RCC 7860 (cell line): ENCODE measurements at places on chromosomes 7 and 10.

DNA sequence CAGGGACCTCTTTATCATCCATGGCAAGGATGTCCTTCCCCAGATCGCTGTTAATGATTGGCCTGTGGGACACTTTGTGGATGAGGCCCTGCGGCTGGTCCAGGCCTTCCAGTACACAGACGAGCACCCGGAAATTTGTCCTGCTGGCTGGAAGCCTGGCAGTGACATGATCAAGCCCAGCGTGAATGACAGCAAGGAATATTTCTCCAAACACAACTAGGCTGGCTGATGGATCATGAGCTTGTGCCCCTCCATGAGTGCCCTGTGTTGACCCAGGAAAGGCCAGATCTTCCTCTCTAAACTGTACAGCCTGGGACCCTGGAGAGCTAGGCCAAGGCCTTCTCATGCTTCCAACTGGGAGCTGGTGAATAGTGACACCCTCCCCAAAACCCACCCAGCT, 124.1 kb downstream of the CUL2 start:
- DNase-seq, result peak; percentile 81

- DNase-seq, result peak; percentile 55
Observed at GRCh38 chr10:59907918-59908807, 1.8 kb upstream of the CCDC6 start.

- DNase-seq, result peak; percentile 98
Observed at GRCh38 chr7:121302214-121302745, 26.5 kb upstream of the WNT16 start.

DNA sequence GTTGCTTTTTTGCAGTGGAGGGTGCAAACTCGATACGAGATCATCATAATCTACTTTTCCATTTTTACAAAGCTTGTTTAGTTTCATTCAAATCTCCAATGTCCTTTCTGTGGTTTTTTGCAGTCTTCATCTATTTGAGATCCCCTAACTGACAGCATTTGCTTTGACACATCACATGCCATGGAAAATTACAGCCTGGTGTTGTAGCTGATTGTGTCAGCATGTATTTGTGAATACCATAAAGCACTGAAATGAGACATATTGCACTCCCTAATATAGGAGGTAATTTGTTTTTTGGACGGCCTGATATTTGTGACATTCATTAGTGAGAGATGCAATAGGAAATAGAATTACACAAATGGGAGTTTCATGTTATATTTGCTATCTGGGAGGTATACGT, 620.8 kb downstream of the KCNMA1 start:
- no peak for DNase-seq

- DNase-seq, result no peak
Observed at GRCh38 chr7:71267734-71268469, 136.0 kb downstream of the GALNT17 start.

GRCh38 chr10:102726274-102726673, 11.8 kb downstream of the SFXN2 start:
- DNase-seq, result no peak

DNA sequence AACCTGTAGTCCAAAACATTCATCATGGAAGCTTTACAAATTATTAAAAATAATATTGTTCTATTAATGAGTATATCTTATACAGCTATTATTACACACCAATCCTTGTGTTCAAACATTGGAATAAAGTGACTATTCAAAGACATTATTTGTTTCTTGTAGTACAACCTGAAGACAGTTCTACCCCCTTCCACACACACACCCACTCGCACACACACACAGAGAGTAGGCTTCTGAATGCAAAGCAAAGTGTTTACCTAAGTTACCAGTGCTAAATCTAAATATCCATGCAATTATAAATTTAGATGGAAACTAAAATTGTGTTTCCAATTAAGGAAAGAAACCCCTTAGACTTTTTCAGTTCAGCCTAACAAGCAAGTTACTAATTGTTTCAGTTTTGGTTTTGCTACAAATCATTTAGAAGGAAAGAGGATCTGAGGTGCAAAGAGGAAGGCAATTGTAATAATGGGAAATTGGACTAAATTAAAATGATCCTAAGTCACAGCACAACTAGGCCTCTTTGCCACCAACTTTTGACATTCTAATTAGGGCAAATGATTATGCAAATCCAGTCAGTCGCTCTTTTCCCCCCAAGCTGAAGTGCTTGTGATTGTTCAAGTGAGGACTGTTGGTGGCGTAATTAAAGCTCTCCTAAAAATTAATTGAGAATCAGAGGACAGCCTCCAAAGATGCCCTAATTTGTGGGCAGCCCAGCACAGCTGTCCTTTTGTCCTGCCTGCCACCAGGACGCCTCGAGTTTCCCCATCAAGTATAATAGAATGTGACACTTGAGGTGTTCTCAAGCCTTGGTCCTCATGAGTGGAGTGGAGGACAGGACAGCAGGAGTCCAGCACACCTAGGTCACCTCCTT, 19.9 kb upstream of the ATOH7 start:
- DNase-seq, result no peak

GRCh38 chr10:61621605-61622051, 41.1 kb upstream of the CABCOCO1 start:
- no peak for DNase-seq

DNA sequence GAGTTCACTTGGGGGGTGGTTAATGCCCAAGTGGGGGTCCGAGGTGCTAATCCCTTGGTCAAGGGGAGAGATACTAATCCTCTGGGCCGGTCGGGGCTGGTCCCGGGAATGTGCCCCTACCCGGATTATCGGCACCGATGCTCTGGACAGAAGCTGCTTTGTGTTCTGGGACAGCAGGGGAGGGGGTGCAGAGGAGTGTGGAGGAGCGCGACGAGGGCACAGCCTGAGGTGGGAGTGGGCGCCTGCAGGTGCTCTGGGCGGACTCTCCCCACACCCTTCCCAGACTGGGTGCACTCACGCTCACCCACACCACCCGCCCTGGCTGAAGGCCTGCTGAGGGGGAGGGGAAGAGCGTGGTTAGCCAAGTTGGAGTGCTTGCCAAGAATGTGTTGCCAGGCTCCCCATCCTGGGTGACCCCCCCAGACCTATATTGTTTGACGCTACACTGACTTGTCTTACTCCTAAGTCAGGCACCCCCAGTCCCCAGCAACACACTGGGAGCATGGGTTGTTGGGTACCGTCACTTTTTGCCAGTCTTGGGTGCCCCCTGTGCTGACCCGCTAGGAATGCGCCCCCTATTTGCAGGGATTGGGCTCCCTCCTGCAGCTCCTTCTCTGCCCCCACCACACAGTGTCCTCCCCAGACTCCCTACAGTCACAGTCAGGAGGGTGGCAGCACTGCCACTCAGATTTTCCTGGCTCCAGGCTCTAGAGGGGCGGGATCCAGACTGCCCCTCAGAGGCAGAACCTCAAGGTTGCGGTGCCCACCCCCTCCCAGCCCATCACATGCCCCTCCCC, 1.2 kb downstream of the SLC4A2 start:
- peak; percentile 91 for DNase-seq

GRCh38 chr10:35600193-35600592, 4.9 kb upstream of the GJD4 start:
- DNase-seq, result no peak

DNA sequence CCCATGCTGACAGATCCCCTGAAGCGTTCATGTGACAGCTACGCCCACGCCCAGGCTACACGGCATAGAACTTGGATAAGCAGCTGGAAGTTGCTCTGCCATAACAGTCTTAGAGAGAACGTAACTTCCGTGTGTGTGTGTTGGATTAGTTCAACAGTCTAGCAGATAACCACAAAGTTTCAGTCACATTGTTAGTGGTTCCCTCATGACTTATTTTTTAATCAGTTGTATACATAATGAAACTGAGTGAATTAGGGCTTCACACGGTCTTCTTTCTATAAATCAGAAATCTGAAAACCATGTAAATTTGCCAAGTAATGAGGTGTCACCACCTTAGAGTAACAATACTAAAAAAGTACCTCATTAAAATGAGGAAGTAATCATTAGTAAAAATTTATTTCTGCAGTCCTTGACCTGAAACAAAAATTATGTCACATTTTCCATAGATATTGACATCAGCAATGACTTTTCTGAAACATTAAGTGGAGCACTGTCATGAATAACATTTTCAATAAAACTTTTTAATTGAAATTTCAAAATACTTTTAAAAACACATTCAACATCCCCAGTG, 21.7 kb upstream of the MACC1 start:
- DNase-seq, result no peak

DNA sequence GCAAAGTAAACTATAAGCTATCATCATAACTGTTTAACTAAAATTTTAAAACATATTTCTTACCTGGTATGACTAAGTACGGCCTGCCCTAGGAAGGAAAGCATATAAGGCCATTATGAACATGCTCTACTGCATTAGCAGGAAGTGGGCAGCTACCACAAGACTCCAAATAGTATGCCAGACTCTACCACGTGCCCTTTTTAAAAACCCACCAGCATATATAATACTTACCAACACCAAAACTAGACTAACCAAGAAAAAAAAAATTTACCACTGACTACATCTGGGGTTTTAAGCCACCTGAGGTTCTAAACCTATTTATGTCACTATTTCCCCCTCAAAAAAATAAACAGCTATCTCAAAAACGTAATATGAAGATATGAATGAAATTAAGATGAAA, 30.1 kb downstream of the NUDCD3 start:
- DNase-seq, result peak; percentile 65

GRCh38 chr10:61974601-61975390, 73.3 kb downstream of the ARID5B start:
- DNase-seq, result no peak

GRCh38 chr7:34048445-34048844, 143.1 kb downstream of the BMPER start:
- no peak for DNase-seq

GRCh38 chr10:29736366-29737073, 101.7 kb upstream of the SVIL start:
- DNase-seq, result no peak
